ENCODE measurements at places on chromosomes 5 and 9.

- no peak for DNase-seq
Observed at GRCh38 chr9:98900725-98901124, 43.0 kb upstream of the COL15A1 start.

- DNase-seq = no peak
Observed at GRCh38 chr5:62719061-62719720, 140.6 kb downstream of the LRRC70 start.

- no peak for DNase-seq
Observed at GRCh38 chr5:67257500-67257899, 60.9 kb upstream of the CD180 start.

DNA sequence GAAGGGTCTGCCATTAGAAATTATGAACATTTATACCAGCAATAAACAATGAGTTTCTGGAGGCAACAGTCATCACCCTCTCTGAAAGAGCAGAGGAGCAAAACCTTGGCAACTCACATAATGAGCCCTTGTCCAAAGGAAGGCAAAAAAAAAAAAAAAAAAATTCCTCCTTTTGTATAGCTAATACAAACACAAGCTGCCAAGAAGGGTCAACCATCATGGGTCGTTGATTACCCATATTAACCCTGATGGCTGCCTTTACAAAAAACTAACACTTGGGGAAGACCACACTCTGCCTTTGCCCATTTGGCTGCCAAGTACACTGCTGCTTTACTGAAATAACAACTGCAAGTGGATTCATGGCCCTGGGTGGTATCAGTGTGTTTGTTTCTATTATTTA lies 272.7 kb downstream of the ADAMTSL1 start:
- no peak for DNase-seq

- DNase-seq = no peak
Observed at GRCh38 chr9:103837940-103838339, 256.2 kb upstream of the SMC2 start.

DNA sequence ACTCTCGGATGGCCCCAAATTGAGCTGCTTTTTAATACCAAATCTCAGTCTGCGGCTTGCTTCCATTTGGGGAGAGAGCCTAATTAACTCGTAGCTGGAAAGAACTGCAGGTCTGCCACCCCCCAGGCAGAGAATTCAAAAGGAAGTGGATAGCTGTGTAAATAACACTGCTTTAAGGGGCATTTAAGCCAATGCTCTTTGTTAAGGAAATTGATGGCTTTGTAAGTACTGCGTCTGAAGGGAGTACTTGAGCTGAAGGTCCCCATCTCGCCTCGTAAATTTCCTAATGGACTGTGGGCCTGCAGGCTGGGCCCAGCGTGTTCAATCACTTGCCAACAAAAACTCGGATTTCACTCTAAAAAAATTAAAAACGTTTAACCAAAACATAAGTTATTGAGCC lies 132.7 kb downstream of the PAPPA start:
- no peak for DNase-seq

- DNase-seq = no peak
Observed at GRCh38 chr5:103117471-103117991, 2.4 kb downstream of the GIN1 start.

DNA sequence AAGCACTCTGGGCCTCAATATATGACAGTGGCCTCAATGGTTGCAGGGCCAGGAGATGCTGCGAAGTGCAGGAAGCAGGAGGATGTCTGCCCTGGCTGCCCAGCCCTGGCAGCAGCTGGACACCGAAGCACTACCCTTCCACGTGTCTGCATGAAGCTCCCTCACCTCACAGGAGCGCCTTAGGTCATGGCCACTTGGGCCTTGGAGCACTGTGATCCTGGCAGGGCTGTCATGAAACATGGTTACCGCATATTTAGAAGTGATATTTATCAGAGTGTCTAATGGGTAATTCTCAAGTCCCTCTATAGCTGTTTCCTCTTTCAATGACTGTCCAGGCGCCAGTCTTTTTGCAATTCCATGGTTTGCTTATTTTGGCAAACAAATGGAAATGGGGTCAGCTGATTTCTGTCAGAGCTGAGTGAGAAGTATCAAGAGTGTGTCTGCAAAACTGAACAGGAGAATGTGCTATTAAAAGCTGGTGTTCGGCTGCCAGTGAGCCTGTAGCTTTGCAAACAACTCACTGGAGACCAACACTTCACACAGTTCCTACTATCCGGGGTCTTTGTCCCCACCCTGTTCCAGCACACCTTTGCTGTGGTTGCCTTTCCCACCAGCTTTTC lies 285.9 kb downstream of the KIF4B start:
- DNase-seq = no peak

DNA sequence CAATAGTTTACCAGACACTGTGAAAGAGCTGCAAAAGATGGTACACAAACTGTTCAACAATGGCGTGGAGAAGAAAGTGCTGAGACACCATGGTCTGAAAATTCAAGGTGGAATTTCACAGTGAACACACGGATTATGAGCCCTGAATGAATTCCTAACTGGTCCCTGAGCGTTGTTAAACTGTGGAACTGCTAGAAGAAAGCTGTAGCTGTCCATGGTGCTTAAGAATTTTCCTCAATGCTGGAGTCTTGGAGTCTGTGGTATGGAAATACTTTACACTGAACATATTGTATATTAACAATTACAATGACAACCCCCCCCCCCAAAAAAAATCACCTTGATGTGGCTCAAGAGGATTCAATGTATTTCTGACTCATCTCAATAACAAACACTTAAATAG lies 68.5 kb downstream of the SLC24A2 start:
- DNase-seq = peak; percentile 11

DNA sequence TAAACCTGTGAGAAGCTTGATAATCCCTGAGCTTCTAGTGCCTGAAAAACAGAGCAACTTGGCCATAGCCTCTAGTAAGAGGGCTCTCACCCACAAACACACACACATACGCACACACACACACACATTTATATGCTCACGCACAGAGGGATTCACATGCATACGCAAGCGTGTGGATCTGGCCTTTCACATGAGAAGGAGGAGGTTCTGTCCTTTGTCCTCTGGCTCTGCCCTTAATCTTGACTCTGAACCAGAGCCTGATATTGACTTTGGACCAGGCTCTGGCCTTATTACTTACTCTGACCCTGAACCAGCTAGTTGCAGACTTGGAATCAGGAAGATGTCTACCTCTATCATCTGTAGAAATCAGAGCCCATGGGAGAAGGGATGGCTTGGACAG lies 10.0 kb upstream of the P4HA2 start:
- no peak for DNase-seq

- no peak for DNase-seq
Observed at GRCh38 chr5:1875281-1875842, 7.4 kb downstream of the IRX4 start.

DNA sequence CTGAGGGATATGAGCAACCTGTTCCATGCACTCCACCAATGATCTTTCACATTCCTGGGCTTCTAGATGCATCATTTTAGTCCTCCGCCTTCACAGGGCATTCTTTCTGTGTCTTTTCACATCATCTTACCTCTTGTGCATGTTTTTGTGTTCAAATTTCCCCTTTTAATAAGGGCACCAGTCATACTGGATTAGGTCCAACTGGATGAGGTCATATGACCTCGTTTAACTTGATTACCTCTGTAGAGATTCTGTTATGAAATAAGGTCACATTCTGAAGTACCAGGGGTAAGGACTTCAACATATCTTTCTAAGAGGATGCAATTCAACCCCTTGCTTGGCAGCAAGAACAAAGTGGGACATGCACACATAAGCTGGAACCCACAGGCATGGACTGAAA lies 335.3 kb upstream of the TLE4 start:
- DNase-seq = no peak

DNA sequence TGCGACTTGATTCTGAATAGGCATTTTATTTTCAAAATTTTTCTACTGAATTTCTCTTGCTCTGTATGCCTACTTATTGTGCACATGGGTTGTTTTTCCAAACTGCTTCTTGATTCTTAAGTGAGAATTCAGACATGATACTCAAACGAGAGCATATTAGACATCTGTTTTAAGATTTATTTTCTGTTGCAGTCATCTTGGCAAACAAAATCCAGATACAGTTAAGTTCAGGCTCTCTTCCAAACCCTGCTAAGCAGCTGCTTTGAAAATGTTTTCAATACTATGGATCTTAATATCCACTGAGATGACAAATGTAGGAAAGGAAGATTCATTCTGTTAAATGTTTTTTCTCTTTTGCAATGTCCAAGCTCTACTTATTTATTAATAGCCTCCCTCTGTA lies 4.5 kb downstream of the TMEM215 start:
- DNase-seq = no peak

- no peak for DNase-seq
Observed at GRCh38 chr5:118466418-118466817, 521.9 kb downstream of the DTWD2 start.

DNA sequence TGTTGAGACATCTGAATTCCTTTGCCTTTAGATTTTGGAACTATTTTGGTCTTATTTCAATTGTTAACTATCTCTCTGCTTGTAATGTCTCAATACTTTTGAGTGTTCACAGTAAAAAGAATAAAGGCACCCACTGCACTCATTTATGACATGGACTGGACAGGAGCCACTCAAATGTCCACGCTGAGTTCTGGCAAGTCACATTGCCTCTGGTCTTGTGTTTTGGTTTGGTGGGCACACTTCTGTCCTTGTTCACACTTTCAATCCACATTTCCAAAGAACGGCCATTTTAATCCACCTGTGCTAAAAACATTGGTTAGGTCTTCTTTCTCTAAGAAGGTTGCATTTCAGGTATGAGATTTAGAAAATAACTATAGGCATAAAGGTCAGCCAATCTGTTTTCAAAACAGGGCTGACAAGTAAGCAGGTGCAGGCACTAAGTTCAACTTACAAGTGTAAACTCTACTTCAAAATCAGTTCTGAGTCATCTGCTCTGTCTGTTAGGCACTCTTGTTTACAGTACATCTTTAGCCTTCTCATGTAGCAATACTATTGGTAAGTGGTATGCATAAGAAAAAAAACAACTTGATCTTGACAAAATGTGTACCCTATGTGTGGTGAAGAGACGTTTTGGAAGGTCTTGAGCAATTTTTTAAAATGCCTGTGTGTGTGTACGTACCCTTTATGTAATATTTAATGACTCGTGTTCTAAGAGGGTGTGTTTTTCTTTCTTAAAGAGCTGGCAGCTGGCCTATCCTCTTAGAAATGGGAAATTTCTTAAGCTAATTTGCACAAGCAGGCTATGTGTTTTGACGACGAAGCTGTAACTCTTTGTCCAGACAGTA lies 31.5 kb upstream of the ZFAND5 start:
- peak; percentile 29 for DNase-seq

DNA sequence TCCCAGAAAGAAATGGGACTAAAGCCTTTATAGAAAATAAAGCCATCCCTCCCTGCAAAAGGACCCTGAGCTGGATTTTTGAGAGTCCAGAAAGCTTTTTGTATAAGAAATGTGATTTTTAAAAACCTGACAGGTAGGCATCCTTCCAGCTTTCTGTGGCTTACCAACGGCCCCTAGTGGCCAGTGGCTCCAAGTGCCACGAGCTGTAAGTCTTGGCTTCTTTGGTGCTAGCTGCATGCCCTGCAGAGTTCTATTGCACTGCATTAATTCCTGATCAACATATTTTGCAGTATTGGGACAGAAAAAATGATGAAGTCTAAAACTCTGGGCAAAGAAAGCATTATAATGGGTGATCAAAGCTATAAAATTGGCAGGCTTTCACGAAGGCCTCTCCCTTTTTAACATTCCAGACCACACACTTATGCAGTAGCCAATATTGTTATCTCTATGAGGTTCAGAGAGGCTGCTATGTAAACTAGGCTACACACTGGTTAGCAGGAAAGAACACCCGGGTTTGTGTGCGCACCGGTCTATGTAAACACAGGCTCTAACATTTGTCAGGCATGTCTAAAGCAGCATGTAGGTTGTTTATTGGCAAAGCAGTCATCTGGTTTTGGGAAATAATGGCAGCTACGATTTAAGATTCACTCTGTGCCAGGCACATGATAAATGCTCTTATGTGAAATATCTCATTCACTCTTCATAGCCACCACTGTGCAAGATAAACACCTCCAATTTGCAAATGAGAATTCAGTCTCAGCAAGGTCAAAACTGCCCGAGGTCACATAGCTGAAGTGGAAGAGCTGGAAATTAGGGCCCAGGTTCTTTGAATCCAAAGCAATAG lies 55.2 kb downstream of the NMUR2 start:
- DNase-seq = no peak

DNA sequence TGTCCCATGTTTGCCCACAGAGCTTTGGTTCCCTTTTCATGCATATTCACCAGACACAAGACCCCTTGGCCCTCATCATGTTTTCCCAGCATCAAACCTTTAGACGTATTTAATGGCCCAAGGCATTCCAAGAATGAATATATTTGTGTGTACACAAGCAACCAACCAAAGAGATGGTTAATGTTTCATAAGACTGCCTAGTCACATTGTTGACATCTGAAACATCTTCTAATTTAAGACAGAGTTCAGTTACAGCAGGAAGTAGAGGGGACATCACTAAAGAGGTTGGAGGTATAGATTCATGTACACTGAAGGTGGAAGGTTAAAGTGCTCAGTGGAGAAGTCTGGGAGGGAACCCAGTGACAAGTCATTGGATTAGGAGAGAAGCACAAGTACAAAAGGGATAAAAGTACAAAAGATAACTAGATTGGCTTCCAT lies 49.1 kb downstream of the SUSD1 start:
- no peak for DNase-seq

DNA sequence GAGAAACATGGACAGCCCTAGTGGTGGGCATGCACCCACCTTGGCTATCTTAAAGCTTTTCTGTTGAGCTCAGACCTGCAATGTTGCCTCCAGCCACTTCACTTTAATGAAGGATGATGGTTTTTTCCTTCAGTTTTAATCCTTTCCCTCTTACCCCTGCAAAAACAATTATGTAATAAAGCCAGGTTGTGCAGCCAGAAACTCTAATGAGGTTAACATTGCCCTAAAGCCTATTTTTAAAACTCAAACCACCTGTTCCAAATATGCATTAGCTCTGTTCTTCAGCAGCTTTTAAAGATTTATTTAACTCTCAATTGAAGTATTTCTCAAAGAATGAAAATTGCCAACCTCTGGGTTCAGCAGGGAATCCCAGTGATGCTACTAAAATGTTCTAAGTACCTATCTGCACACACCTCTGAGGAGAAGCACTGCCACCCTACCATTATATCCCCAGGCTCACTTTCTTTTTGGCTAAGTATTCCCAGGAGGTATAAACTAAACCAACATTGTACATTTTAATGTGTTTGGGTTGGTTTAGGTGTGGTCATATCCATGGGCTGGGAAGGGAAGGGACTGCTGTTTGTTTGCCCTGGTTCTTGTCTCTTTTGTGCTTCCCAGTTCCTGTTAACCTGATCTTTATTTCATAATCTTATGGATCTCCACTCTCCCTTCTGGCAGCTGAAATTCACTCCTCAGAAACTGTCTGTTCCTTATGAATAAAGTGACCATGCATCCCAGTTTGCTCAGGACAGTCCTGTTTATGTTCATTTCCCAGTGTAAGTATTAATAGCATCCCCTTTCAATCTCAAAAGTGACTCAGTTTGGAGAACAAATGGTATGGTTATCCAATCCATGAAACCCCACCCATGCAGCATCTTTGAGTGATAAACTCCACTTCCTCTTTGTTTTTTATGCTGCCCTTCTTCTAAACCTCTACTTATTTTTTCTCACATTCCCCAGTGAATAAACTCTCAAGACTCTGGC lies 251.7 kb downstream of the RAB3C start:
- no peak for DNase-seq
